ENCODE measurements at places on chromosomes 7 and 10.

GRCh38 chr7:20959281-20959680 is 172.6 kb upstream of the SP8 start:
- no peak for DNase-seq

GRCh38 chr7:138169441-138169851 is 93.2 kb downstream of the AKR1D1 start:
- DNase-seq, result no peak

GRCh38 chr7:7384228-7384627 is 151.4 kb downstream of the COL28A1 start:
- DNase-seq, result no peak

GRCh38 chr7:94374721-94375566 is 19.8 kb upstream of the COL1A2 start:
- peak; percentile 98 for DNase-seq

DNA sequence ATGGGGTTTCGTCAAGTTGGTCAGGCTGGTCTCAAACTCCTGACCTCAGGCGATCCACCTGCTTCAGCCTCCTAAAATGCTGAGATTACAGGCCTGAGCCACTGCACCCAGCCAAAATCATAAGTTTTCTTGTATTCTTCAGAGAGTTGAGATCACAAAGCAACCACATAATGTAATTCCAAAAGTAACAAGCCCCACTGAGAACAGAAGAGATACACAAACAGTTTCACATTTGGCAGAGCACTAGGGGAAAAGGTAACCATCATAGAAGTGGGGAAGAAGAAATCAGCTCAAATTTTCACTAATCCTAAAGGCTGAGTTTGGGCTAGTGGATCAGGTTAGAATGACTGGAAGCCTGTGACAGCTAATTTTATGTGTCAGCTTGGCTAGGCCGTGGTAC is 5.4 kb upstream of the CEP41 start:
- DNase-seq, result no peak

DNA sequence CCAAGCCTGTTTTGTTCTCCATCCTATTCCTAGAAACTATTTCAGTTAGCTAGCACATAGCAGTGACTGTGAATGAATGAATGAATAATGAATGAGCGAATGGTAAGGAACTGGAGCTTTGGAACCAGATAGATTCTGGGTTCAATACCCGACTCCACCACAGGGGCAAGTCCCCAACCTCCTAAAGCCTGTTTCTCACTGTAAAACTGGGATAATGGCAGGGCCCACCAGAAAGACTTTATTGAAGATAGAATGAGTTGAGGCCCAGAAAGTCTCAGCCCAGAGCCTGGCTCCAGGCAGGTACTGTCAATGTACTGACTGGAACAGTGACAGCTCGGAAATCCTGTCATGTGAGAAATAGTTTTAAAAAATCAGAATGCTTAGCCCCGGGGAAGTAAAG is 1.1 kb upstream of the CDH23 start:
- DNase-seq, result no peak
